ENCODE measurements at places on chromosomes 12 and 14.

DNA sequence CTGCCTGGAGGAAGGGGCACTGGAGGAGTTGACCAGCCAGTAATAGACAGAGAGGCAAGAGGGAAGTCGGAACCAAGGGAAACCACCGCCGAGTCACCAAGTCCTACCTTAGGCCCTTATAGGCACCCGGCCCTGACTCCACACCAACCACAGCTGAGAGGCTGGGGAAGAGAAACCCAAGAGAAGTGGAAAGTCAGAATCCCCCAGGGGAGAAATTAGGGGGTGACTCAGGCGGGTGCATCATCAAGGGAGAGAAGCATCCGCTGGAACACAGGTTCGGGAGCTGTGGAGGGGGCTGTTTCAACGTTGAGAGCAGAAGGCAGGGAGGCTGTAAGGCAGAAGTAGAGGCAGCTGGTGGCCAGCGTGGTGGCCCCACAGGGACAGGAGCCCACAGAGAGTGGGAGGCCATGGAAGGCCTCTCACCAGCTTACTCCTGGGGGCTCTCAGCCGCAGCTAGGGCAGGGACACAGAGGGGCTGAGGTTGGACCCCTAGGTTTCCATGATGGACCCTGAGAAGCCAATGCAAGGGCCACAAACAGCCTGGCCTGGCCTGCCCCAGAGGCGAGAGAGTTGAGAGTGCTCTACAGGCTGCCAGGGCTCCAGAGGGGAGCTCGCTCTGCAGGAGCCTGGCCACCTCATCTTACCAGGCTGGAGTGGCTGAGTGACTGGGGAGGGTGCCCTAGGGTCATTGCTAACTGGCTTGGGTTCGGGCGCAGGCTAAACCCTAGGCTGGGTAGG, 1.4 kb upstream of the TRMT61A start:
- DNase-seq, result no peak

DNA sequence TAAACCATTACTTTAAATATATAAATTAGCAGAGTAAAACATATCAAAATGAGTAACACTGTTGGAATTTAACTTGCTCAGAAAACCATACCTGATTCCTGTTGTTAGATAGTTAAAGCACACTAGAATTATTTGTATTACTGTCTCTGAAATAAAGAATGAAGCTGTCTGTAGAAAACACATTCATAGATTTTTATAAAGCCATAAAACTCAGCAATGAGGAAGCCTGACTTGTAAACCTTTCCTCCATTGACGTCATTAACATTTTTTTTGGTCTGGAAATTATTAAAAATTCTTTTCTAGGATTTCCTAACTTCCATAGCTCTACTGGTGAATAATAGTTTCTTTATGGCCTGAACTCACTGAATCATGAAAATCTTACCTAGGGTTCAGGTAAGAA, 147.6 kb downstream of the BRMS1L start:
- no peak for DNase-seq

GRCh38 chr12:107779077-107779831, 4.8 kb downstream of the ASCL4 start:
- DNase-seq, result no peak

GRCh38 chr12:121889274-121889624, 659 bp downstream of the PSMD9 start:
- DNase-seq, result no peak

GRCh38 chr14:29645117-29645516, 282.5 kb downstream of the PRKD1 start:
- no peak for DNase-seq

GRCh38 chr14:92756446-92756845, 8.0 kb upstream of the LGMN start:
- DNase-seq, result no peak

GRCh38 chr14:58150243-58150805, 1.7 kb downstream of the ARMH4 start:
- DNase-seq, result no peak

DNA sequence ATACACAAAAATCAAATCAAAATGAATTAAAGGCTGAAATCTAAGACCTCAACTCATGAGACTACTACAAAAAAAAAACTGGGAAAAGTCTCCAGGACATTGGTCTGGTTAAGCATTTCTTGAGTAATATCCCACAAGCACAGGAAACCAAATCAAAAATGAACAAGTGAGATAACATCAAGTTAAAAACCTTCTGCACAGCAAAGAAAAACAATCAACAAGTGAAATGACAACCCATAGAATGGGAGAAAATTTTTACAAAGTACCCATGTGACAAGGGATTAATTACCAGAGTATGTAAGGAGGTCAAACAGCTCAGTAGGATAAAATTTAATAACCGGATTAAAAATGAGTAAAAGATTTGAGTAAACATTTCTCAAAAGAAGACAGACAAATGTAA, 338.7 kb downstream of the SLC16A7 start:
- no peak for DNase-seq

- DNase-seq, result no peak
Observed at GRCh38 chr14:79997509-79998208, 213.6 kb downstream of the DIO2 start.

- no peak for DNase-seq
Observed at GRCh38 chr12:132158677-132159554, 14.7 kb downstream of the NOC4L start.

GRCh38 chr12:71201136-71201679, 43.4 kb upstream of the TSPAN8 start:
- no peak for DNase-seq

- no peak for DNase-seq
Observed at GRCh38 chr14:55847766-55848165, 267.8 kb downstream of the KTN1 start.

DNA sequence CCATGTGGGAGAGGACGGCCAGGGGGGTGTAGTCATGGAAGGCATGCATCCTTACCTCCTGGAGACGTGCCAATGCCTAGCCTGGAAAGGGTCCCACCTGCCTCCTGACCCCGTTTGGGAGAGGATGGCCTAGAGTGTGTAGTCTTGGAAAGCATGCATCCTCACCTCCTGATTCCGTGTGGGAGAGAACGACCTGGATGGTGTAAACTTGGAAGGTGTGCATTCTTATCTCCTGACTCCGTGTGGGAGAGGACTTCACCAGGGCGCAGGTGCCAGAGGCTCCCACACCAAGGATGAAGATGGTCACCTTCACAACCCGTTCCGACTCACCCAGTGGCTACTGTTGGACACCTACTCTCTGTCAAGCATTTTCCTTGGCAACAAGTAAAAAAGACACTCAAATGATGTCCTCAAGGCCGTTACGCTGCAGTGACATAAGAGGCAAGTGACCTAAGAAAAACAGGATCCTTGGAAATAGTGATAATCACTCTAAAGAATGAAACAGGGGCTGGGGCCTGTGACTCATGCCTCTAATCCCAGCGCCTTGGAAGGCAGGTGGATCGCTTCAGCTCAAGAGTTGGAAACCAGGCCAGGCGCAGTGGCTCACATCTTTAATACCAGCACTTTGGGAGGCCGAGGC, 37.5 kb upstream of the FZD10 start:
- DNase-seq, result no peak

DNA sequence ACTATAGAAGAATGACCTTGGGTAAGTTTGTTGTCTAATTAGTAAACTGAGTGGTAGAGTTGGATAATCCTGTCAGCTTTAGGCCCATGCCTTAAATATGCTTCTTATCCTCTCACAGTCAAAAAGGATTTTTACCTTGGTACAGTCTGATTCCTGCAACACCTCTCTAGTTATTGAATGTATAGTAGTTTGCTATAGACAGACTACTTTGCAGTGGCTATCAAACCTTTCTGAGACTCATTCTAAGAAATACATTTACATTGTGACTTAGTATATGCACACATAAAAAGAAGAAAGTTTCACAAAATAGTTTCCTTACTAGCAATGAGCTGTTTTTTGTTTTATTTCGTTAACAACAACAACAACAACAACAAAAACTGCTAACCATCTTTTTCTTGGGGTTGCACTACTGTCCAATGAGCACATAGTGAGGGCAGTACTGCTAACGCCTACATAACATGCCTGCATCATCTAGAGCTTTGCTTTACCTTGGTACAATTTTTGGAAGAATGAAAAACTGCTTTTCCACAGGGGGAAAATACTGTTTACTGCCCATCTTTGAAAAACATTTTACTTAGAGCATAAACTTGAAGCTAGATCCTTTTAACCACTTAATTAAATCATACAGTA, 28.5 kb downstream of the WNK1 start:
- DNase-seq, result no peak

DNA sequence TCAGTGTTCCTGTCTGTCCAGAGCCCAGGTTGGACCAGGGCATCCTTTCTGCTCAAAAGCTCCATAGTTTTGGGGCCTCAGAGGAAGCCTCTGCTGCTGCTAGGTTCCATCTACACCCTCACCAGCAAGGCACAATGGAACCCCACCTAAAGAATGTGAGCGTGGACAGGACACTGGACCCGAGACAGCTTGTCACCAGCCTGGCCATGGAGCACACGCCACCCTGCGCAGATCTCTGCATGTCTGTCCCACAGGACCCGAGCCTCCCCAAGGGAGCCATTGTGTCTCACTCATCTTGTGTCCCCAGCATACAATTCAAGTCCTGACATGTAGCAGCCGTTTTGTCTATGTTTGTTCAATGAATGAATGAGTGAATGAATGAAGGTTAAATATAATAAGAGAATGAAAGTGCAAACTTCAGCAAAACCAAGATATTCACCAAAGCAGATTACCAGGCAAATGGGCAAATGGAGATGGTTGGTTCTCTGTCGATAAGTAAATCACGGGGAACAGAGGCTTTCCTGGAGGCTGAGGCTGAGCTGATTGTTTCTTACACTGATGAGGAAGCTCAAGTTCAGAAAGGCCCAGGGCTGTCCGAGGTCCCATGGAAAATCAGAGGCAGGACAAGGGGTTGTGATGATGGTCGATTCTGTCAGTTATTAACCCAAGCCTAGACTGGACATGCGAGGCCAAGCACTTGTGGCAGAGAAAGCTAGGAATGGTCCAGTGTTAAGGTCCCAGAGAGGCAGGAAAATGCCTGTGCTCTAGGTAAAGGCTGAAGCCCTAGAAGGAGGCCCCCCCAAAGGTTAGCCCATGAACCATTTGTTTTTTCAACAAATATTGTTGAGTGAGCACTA, 27.0 kb downstream of the SERPINA3 start:
- DNase-seq, result no peak

- no peak for DNase-seq
Observed at GRCh38 chr14:80545935-80546854, 334.9 kb upstream of the DIO2 start.

- DNase-seq, result no peak
Observed at GRCh38 chr14:49014476-49014875, 571.7 kb downstream of the RPS29 start.

DNA sequence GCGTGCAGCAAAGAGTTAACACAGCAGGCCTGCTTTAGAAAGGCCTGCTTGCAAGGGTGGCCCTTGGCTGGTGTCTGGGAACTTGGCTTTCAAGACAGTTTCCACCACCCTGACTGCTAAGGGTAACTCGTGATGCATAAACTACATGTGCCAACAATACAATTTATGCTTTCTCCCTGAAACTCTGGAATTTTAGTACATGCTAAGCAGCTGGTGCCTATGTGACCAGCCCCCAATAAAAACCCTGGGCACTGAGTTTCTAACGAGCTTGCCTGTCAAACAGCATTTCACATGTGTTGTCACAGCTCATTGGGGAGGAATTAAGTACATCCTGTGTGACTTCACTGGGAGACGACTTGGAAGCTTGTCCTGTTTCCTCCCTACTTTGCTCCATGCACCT, 133.1 kb downstream of the SLC5A8 start:
- no peak for DNase-seq

- DNase-seq, result no peak
Observed at GRCh38 chr12:4279198-4279690, 5.7 kb downstream of the CCND2 start.

GRCh38 chr12:114355389-114356088, 50.4 kb downstream of the TBX5 start:
- DNase-seq, result no peak

- DNase-seq, result no peak
Observed at GRCh38 chr12:20641106-20641505, 54.0 kb upstream of the SLCO1C1 start.

DNA sequence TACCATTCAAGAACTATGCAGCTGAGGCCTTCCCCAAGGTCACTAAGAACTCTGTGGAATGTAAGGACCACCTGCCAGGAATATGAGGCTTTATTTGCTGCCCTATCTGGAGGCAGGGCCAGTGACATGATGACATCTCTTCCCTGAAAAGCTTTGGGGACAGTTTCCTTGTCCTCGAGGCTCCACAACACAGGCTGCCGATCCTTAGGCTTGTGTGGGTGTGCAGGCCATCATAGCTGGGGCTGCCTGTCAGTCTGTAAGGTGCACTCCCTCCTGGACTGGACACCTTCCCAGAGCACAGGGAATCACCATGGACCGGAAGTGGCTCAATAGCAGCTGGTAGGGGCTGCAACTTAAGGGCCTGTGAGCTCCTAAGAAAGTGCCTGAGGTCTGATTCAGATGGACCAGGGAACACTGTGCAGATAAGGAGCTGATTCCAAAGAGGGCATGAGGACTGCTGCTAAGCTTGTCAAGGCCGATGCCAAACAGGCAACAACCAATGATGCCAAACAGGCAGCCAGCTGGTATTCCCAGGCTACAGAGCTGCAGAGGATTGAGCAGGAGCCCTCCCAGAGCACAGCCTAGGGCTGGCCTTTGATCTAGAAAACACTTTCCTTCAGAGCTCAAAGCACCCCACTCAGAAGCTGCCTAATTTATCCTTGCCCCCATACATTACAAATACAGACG, 84.3 kb downstream of the CRACR2A start:
- DNase-seq, result no peak

GRCh38 chr14:38197784-38198335, 9.8 kb upstream of the SSTR1 start:
- DNase-seq, result no peak

DNA sequence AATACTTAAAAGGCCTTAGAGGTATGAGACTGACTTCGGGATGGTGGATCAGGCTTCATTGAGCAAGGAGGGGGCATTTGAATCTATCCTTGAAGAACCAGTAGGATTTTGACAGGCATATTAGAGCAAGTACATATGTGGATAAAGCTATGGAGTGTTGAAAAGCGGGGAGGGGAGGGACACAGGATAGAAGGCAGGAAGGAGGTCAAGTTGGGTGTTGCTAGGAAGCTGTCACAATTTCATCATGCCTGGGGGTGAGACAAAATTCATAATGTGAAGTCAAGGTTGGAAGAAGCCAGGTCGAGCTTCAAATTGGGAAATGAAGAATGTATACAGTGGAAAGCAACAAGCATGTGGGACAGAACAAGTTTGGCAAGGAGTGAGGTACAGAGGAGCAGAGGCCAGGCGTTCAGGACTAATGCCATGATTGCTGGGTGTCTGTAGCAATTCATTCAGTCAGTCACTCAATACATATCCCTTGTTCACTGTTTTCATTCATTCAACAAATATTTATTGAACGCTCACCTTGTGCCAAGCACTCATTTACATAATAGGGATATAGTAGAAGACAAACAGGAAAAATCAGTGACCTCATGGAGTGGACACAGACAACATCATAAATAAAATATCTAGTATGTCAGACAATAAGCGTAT, 58.3 kb upstream of the LTA4H start:
- no peak for DNase-seq
